ENCODE measurements at places on chromosomes 12 and 14. TPM values are rescaled to one million over a fixed set of nuclear protein-coding genes. Genes with fewer than 3 reads are reported as not detected.

Gene NANOG
- not detected for total RNA-seq

Gene HOXC13
- total RNA-seq = not detected

Gene CATSPERB
- 6.3 TPM for total RNA-seq

Gene NTF3
- not detected for total RNA-seq

Gene A2M
- 1.5 TPM for total RNA-seq

Gene DIO2
- not detected for total RNA-seq

Gene ADGRD1
- total RNA-seq = 0.36 TPM

Gene KCNC2
- not detected for total RNA-seq

Gene RAB5B
- total RNA-seq = 88.9 TPM

Gene SDR9C7
- total RNA-seq = not detected

Gene HOXC5
- not detected for total RNA-seq

Gene POTEM
- not detected for total RNA-seq

Gene KIAA0586
- total RNA-seq = 45.4 TPM

Gene LGR5
- not detected for total RNA-seq

Gene FLRT2
- not detected for total RNA-seq

Gene PLBD1
- 0.25 TPM for total RNA-seq

Gene RTRAF
- total RNA-seq = 105 TPM

Gene KRT84
- not detected for total RNA-seq

Gene NFATC4
- not detected for total RNA-seq

Gene TMEM121
- total RNA-seq = 6.6 TPM

Gene ETFRF1
- 45.1 TPM for total RNA-seq

Gene KRT2
- 0.77 TPM for total RNA-seq

Gene CLEC4D
- not detected for total RNA-seq

Gene ITGB7
- 353 TPM for total RNA-seq
